Stimulated activated CD8-positive, alpha-beta memory T cell treated with anti-CD3 and anti-CD28 coated beads, Interleukin-7, amount 100 ng/mL, for 1 hour (primary cell): ENCODE measurements at places on chromosomes 2 and 18.

DNA sequence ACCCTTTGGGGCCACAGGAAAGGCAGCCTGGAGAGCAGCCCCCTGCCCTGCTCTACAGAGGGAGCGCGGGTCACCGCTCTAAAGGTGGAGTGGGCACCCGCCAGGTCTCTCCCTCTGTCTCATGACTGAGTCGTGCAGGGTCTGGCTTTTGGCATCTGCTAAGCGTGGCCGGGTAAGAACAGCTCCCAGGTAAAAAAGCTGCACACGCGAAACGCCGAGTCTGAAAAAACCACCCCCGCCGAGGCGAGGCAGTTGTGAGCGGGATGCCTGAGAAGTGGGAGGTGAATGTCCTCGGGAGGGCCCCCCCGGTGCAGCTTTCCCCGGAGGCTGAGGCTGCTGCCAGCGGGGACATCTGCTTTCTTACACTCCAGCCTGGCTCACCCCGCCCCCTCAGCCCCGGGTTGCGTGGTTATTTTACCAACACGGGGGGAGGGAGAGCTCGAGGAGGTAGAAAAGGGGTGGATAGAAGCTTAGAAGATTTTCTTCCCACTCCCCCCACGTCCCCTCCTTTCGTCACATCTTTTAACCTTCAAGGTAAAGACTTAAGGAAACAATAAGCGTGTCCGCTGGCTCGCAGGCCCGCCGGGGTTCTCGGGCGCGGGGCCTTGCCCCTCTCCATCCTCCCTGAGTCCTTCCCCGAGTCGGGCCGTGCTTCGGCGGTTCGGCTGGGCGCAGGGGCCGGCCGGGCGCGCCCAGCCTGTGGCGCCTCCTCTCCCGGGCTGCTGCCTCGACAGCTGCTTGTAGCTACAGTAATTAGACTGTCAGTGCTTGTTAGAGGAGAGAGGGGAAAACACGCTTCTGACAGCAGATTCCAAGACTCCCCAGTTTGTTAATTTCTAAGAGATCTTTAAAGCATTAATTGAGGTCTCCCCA lies 70.6 kb upstream of the PSMD14 start:
- DNase-seq: no peak

GRCh38 chr18:60053747-60054304 lies 154.0 kb downstream of the PMAIP1 start:
- DNase-seq: no peak

GRCh38 chr2:215607766-215608165 lies 171.9 kb upstream of the FN1 start:
- no peak for DNase-seq

DNA sequence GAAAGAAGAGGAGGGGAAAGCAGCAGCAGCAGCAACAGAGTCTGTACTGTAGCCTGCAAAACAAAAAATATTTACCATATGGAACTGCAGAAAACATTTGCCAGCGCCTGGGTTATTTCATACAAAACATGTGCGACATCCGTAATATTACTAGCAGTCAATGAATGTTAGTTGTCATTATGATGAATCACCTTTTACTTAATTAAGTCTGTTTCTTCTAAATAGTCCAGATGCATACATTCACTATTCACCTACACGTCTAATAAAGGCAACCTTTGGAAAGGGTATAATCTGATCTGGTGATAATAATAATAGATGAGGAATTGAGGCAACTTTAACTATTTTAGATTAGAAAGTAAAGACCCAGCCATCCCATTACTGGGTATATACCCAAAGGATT lies 426.3 kb upstream of the ST6GAL2 start:
- DNase-seq: no peak

- no peak for DNase-seq
Observed at GRCh38 chr2:120763508-120763907, 27.8 kb downstream of the GLI2 start.

DNA sequence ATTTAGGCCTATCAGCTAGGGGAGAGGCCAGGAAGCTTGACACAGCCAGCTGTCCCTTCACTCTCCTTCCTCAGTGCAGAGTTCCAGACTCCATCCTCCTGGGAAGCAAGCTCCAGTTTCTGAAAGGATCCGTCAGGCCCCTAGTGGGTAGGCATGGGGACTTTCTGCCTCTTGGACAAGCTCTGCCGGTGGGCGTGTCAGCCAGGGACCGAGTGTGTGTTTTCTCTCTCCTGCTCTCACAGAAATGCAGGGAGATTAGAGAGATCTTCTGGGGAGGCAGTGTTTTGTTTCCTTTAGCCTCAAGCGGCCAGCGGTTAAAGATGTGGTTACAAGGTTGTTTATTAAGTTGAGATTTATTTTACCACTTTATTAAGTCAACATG lies 29.9 kb upstream of the OTOS start:
- no peak for DNase-seq

DNA sequence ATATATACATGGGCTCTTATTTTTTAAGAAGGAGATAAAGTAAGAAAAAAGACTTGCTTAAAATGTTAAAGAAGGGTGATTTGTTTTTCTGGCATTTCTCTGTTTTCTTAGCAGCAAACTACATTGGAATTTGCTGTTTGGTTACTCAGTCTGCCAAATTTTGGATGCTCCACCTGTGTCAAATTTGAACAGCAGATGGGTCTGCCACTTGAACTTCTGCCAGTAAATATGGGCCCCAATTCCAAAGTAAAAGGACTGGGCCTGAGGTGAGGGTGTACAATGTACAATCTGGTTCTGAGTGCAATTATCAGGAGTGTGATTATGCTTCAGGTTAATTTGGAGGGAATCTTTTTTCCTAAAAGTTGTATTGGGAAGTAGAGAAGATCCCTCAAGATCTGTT lies 794.5 kb downstream of the DSC3 start:
- no peak for DNase-seq

- no peak for DNase-seq
Observed at GRCh38 chr2:85861180-85861579, 27.6 kb downstream of the ST3GAL5 start.

- DNase-seq: no peak
Observed at GRCh38 chr2:26316845-26317244, 29.1 kb upstream of the SELENOI start.

DNA sequence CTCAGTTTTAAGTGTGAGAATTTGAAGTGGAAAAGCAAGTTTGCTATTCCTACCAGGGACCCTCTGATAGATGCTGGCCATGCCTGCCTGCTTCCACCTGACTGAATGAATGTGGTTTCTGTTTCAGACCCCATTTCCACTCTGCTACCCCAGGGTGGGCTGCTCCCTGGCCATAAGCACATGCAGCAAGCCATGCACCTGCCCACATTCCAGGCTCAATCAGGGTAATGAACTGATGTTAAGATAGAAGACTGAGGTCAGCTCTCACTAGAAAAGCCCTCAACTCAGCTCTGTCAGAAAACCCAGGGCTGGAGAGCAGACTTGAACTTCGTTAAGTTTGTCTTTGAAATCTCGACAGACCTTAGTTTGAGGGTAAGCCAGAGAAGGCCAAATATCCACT lies 333.9 kb downstream of the CYRIA start:
- DNase-seq: no peak

DNA sequence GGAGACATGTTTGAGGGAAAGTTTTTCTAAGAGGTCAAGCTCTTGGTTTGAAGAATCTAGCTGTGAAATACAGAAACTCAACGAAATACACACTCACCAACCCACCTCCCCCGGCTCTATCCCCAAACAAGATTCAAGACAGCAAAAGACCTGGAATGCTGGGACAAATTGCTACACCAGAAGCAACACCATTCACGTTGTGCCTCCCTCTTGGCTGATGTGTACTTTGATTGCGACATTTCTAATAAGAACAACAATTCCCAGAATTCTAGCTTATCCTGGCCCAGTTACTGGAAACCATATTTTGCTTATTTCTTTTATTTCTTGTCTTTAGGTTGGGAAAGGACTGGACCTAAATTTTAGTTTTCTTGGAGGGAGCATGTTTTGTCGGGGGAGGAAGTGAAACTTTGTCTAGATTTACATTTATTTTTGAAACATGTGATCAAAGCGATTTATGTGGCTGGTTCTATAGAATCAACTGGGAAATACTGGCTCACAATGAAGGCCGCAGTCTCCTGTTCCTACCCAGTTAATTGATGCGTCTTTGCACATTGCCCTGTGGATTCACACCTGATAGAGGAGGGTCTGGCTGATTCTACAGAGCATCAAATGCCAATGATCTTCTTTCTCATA lies 29.6 kb upstream of the LPIN1 start:
- no peak for DNase-seq

GRCh38 chr18:59143441-59143840 lies 3.8 kb downstream of the SEC11C start:
- DNase-seq: no peak
